Central memory CD4-positive, alpha-beta T cell (primary cell): ENCODE measurements at places on chromosomes 7 and 10.

DNA sequence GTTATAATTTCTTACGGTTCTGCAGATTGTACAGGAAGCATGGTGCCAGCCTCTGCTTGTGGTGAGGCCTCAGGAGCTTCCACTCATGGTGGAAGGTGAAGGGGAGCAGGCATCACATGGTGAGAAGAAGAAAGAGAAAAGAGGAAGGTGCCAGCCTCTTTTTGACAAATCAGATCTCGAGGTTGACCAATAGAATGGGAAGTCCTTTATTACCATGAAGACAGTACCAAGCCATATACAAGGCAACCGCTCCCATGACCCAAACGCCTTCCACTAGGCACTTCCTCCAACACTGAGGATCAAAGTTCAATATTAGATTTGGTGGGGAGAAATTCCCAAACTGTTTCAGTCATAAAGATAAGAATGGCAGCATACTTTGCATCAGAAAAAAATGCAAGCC is 502.8 kb downstream of the GLRX3 start:
- DNase-seq, result no peak

- DNase-seq, result no peak
These were observed 140.1 kb downstream of the ITGA8 start for GRCh38 chr10:15579605-15580004.

- DNase-seq, result no peak
These were observed 86.2 kb upstream of the DYNC1I1 start for GRCh38 chr7:95686109-95686508.

DNA sequence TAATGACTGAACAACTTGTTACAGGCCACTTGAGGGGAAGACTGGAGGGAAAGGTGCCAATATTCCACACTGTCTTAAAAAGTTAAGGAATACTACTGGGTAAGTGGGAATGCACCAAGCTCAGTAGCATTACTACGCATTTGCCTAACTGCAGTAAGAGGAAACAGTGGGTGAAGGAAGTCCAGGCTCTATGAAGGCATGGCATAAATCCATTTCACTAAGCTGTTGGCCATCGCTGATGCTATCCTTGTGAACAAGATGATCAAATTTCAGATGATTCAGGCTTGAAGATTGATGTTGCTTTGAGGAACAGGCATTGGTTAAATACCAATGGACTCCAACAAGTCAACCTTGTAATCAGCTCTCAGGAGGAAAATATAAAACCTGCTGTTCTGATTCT is 44.2 kb upstream of the TES start:
- no peak for DNase-seq

- DNase-seq, result no peak
These were observed 957.2 kb upstream of the GHITM start for GRCh38 chr10:83182076-83182475.

GRCh38 chr7:92647652-92648051 is 57.5 kb upstream of the FAM133B start:
- DNase-seq, result no peak

DNA sequence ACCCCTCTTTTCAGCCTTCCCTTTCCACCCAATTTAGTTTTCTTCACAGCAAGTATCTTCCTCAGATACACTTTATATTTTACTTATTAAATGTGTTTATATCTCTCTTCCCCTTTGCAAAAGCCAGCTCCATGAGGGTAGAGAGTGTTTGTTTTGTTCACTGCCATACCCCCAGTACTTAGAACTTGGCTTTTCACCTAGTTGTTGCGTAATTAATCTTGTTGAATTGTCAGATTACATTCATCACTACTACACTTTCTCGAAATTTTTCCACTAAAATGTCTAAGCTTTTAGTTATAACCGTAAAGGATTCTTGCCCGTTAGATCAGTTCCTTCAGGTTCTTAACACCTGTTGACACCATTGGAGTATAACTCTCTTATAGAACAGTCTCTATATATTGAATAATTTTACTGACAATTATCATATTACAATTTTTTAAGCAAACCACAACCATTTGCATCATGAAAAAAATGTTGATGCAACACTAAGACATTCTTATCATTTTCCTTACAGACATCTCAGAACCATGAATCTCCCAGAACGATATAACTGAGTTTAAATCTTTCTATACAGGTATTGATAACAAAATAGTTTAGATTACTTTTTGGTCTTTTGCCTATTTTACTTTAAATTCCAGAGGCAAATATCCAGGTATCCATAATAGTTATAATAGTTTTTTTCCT is 29.9 kb downstream of the VWDE start:
- DNase-seq, result no peak

DNA sequence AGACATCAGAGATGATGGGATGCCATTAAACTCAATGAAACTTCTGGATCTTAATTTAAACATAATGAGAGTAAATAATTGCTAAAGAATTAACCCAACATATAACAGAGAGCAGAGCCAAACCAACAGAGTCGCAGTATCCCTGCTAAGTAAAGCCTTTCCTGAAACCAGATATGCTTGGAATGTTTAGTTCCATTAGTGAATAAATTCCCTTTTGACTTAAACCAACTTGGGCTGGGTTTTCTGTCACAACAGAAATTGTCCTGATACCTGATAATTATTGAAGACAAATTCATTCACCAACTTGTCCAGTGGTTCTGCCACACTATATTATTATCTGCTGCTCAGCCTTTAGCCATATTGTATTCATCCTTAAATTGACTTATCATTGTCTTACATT is 286.7 kb downstream of the FZD1 start:
- no peak for DNase-seq

- DNase-seq, result no peak
These were observed 62.9 kb downstream of the FBXL13 start for GRCh38 chr7:103011650-103012049.

DNA sequence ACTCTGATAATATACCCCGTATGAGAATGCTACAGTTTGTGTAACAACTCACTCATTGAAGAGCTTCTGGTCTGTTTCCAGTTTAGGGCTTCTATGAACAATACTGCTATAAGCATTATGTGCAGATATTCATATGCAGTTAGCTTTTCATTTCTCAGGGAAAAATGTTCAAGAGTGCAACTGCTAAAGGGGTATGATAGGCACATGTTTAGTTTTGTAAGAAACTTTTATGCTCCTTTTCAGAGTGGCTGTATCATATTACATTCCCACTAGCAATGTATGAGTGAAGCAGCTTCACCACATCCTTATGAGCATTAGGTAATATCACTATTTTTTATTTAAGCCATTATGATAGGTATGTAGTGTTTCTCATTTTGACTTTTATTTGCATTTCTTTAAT is 182.6 kb upstream of the CXCL12 start:
- no peak for DNase-seq

GRCh38 chr10:30074933-30075332 is 15.5 kb upstream of the JCAD start:
- DNase-seq, result no peak

- no peak for DNase-seq
These were observed 238.9 kb upstream of the PLXNA4 start for GRCh38 chr7:132815130-132815529.

DNA sequence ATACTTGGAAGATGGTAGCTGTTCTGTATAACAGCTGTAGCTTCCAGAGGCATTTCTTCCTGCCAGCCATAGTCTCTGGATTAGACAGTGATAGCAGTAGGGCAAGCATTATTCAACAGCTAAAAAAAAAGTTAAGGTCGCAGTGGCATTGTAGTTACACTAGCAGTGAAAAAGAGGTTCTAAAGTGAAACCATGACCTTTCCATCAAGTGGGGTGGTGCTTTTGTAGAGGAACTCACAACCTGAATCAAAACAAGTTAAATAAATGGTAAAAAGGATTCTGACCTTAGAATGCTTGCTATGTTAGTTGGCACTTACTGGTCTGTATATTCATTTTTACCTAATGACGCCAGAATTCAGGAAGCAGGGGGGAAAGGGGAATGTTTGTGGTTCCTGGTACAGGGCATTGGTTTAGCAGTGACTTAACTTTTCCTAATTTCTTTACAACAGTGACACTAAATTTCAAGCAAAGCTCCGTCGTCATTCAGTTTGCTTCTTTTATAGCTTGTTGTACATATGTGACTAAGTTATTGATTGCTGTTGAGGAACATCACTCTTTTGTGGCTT is 55.0 kb downstream of the GBF1 start:
- DNase-seq, result no peak

DNA sequence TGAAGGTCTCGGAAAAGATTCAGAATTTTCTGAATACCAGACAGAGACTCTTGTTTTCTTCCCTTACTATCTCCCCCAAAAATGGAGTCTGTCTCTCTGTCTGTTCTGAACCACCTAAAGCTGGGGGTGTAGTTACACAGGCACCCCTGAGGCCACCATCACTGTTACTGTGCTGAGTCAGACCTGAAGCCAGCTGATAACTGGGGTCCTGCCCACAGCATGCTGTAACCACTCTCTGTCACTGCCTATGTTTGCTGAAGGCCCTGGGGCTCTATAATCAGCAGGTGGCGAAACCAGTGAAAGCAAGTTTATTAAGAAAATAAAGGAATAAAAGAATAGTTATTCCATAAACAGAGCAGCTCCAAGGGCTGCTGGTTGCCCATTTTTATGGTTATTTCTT is 575.2 kb upstream of the POT1 start:
- no peak for DNase-seq

- no peak for DNase-seq
These were observed 39.8 kb downstream of the EEPD1 start for GRCh38 chr7:36192877-36193276.

DNA sequence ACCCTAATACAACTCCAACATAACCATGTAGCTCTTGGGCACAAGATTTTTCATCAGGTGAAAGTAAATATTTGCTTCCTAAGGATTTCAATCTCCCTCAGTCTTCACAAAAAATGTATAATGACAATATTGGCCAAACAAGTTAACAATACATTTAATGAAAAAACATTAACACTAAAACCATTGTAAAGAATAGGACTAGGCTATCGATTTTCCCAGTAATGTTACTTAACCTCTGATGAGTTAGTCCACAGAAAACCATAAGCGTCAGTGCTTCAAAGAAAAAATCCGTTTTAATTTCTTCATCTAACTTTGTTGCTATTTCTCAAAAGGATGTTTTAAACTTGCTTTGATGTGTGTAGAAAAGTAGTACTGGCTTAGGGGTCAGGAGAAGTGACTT is 1.2 kb downstream of the ZNF33B start:
- no peak for DNase-seq

GRCh38 chr10:132398566-132398991 is 1.6 kb downstream of the PWWP2B start:
- no peak for DNase-seq

DNA sequence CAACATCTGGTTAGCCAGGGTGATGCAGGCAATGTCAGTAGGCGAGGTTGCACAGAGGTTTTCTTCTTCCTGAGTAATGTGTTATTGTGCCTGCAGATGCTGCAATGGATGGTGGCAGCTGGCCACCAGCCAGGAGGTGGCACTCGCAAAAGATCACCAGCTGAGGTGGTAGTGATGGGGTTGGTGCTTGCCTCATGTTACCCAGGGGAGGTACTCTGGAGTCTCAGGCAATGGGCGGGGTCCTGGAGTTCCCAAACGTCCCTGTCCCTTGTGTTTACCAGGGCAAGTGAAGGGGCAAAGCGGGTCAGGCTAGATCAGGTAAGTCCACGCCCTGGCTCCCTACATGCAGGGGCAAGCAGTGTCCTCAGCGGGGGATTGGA is 21.1 kb downstream of the CLRN3 start:
- no peak for DNase-seq

- no peak for DNase-seq
These were observed 609.6 kb downstream of the PARD3 start for GRCh38 chr10:34205452-34205851.

DNA sequence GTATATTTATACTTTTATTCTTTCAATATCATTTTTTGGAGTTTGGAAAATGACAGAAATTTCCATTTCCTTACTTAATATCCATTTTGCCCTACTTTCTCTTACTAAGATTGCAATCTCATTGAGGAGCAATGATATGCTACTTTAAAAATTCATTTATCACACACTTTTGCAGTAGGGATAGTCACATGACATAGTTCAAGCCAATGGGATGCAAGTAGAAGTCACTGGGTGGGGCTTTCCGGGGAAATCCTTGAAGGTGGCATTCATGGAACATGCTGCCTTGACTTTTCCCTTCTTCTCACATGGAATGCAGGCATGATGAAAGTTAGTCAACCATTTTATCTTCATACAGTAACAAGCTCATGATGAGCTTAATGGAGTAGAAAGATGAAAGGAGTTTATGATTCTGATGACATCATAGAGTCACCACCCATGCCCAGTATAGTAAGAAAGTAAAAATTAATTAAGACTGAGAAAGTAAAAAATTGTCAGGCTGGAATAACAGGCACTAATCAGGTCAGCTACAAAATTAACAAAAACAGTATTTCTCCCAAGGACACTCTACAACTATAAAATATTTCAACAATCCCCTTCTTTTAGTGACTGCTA is 33.4 kb downstream of the IQUB start:
- DNase-seq, result no peak

DNA sequence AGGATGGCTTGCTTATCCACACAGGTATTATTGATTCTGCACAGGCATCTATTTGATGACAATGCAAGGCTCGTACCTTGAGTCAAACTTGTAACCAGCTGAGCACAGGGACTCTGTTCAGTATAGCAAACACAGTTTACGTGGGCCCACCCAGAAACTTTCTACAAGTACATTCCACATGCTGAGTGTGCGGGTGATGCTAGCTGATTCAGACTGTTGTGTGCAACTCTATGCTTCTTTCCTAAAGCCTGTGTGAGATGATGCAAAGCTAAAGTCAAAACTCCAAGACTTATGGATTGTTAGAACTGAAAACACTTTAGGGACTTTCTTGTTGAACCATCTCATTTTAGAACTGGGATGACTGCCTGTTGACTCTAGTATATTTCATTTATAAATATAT is 21.5 kb upstream of the CALD1 start:
- DNase-seq, result no peak

- DNase-seq, result no peak
These were observed 288.0 kb downstream of the FGFR2 start for GRCh38 chr10:121310151-121310711.

GRCh38 chr10:22461891-22462290 is 116.6 kb downstream of the SPAG6 start:
- no peak for DNase-seq

GRCh38 chr10:131109726-131110125 is 201.8 kb downstream of the TCERG1L start:
- no peak for DNase-seq

GRCh38 chr7:97454636-97455035 is 277.2 kb upstream of the TAC1 start:
- DNase-seq, result no peak

DNA sequence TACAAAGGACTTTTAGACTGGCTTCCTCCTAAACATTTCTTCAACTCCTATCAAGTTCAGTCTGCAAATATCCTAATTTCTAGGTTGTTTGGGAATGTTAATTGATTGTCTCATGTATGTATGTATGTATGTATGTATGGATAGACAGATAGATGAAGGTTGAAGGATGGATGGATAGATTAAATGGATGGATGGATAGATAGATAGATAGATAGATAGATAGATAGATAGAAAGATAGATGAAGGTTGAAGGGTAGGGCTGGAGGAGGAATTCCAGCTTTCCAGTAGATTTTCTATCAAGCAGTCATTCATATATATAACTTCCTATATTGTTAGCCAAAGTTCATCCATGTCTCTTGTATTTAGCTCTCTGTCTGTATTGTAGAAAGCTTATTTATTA is 85.8 kb downstream of the KAT6B start:
- no peak for DNase-seq

GRCh38 chr7:1940402-1940786 is 270.3 kb downstream of the ELFN1 start:
- peak; percentile 97 for DNase-seq
